Endothelial cell of umbilical vein (primary cell): ENCODE measurements at places on chromosomes 1 and 21. TPM values are rescaled to one million over a fixed set of nuclear protein-coding genes. Genes with fewer than 3 reads are reported as not detected.

Gene FABP3
- polyA plus RNA-seq, result 1.8 and 2.6 TPM in 2 replicates

DNA sequence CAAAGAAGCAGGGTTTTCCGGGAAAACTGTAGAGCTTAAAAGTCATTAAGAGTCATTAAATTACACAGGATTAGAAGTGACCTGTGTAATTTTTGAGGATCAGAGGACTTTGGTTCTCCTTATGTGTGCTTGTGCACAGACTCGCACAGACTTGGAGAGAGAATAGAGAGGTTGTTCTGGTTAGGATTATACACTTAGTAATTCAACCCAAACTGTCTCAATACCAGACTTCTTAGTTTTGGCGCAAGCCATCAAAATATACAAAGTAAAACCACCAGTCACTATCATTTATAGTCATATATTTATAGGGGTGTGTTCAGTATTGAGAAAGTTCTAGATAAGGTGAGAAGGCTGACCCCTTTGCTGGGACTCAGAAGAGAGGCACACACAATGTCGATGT is 112.3 kb downstream of the HLX start:
- no peak for DNase-seq

DNA sequence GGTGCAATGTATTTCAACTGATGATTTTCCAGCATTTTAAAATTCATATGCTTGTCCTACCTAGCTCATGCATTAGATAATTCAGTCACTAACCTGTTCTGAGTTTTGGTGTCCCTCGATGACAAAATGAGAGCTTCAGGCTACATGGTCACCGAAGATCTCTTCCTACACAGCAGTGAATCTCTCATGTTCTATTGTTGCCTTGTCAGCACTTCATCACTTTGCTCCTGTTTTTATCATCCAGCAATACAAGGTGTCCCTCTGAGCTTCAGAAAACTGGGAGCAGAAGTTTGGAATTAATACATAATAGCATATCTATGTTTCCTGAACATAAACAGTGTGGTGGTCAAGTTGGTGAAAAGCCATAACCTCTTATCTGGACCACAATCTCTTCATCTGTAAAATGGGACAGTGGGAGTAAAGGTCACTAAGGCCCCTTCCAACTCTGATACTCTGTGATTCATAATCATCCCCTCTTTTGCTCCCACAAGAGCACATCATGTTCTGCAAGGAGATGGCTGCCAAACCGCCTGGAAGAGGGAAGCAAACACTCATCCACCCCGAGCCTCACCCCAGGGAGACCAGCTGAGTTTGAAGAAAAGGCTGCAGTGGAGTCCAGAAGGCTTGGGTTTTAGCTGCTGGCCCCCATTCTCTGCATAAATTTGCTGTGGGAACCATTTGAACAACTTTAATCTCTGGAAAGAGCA is 137.9 kb upstream of the F3 start:
- no peak for DNase-seq

Gene DCST2
- 0.29 and 0.73 TPM in 2 replicates for polyA plus RNA-seq

DNA sequence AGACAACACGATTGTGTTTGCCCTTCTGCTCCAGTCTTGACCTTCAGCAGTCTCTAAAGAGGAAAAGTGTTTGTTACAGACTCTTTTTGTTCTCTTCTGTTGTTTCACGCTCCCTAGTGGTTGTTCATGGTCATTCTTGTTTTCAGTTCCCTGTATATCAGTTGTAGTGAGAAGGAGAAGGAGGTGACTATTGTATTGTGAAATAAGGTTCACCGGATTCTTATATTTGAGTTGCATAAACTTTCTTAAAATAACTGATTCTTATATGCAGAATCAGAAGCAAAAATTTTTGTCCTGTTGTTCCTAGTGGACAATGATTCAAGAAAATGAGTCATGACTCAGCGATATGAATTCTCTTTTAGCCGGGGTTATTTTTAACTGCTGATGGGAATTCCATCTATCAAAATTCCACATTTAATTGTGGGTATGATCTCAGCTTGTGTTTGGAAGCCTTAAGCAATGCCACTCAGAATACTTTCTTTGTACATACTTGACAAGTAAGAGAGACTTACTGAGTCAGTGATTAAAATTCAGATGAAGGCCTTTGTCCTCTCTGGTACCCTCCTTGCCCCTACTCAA is 152.2 kb downstream of the CLEC20A start:
- peak; percentile 87 for DNase-seq

Gene NTMT2
- polyA plus RNA-seq, result not detected in 2 replicates

DNA sequence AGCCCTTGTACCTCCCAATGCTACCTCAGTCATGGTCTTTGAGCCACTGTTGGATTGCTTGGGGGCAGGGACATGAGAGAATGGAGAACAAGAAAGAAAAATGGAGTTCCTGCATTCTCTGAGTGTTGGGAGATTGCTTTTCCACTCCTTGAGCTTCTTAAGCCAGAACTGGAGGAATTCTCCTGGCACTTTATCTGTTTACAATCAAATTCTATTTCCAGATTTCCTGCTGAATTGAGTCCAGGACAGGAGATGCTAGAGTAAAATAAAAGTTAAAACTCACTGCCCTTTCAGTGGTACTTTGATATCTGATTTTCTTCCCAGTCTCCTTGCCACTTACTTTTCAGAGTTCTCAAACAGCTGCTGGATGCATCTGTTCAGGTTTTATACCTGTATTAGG is 24.4 kb upstream of the DEPDC1 start:
- peak; percentile 28 for DNase-seq

DNA sequence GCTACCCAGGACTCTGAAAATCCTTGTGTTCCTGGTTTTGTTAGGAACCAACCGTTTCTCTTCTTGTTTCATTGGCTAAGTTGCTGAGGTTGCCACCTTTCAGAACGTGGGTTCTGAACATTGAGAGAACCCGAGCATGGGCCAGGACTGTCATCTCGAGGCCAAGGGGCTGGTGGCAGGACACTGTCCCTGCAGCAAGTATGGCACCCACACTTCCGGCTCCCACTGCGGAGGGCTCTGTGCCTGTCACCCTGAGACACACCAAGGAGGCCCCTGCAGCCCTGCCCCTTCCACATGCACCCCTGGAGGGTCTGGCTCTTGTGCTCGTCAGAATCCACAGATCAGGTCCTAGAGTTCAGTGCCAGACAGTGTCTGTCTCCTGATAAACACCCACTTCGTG is 39.1 kb upstream of the LRRC3 start:
- no peak for DNase-seq

GRCh38 chr1:206866062-206866461 is 639 bp downstream of the IL20 start:
- DNase-seq, result no peak

GRCh38 chr1:243841507-243841906 is 8.5 kb downstream of the AKT3 start:
- DNase-seq, result peak; percentile 32

DNA sequence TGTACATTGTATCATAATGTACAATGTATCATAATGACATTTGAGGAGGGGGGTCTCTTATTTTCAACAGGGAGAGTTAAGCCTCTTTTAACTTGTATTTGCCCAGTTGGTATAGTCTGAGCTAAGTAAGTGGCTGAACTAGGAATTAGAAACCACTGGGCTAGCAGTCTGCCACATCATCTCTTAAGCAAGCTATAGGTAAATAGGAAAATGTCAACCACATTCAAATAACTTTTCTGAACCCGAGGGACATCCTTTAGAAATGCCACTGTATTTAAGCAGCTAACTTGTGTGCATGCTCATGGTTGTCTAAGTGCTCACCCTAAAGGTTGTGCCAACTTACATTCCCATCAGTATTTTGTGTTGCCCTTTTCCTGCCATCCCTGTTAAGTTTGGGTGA is 35.5 kb upstream of the ASB17 start:
- no peak for DNase-seq

Gene RGSL1
- not detected in 2 replicates for polyA plus RNA-seq

- DNase-seq, result no peak
Measured at GRCh38 chr1:201167041-201167991, 13.0 kb upstream of the TMEM9 start.

DNA sequence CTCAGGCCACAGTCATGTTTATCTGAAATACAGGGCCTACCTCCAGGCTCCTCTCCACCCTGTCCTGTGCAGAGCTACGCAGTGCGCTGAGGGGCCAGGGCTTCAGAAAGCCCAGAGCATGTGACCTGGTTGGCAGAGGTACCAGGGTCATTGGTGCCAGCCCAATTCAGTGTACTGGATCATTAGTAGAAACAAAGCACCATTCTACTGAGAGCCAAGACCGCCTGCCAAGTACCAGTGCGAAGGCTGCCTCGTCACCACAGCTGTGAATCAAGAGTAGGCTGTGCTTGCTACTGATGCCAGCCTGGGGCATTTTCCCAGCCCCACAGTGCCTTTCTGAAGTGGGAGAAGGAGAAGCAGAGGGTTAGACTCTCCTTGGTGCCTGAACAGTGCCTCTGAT is 59.8 kb downstream of the CAPN9 start:
- DNase-seq, result no peak

- DNase-seq, result no peak
Measured at GRCh38 chr1:184465489-184466146, 78.8 kb downstream of the C1orf21 start.

GRCh38 chr1:4600615-4601460 is 53.6 kb upstream of the AJAP1 start:
- DNase-seq, result no peak

DNA sequence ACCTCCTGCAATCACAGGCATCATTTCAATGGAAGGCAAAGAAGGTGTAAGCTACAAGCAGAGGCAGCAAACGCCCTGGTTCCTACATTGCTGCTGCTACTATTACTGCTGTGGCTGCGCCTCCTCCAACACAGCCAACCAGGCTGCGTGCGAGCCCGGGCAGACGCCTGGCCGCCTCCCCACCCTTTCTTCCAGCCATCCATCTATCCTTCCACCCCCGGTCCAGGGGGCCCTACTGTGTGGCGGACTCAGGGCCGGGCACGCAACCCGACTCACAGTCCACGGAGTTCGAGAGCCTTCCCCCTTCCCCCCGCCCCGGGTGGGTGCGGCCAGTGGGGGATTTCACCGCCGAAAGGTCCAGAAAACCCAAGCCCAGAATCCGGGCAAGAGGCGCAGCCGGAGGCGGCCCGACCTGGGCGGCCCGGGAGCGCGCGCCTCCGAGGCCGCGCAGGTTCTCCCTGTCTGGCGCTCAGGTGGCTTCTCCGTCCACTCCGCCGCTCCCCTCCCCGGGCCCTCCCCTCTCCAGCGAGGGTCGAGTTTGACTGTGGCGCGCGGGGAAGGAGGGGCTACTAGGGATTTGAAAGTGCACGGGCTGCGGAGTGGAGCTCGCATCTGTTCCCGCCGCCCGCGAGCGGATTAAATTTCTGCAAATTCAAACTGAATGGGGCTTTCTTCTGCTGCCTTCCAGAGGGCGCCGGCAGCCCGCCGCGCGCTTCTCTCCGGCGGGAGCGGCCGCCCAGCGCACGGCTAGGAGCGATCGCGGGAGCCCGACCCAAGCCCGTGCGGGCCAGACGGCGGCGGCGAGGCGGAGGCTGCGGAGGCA is at the start of gene HUNK:
Gene HUNK (plus strand): TSS at position 569 of the 823 bp plus-strand sequence. CDS start 655 bp downstream, outside the sequence.
- no peak for DNase-seq

Gene FALEC
- polyA plus RNA-seq, result not detected in 2 replicates

Gene CBS
- 22.0 and 22.1 TPM in 2 replicates for polyA plus RNA-seq

- no peak for DNase-seq
Measured at GRCh38 chr1:87506147-87506546, 177.5 kb downstream of the LMO4 start.

- DNase-seq, result no peak
Measured at GRCh38 chr1:93810316-93810715, 68.7 kb downstream of the DNTTIP2 start.

- DNase-seq, result peak; percentile 81
Measured at GRCh38 chr21:25457411-25457810, 149.9 kb downstream of the MRPL39 start.

DNA sequence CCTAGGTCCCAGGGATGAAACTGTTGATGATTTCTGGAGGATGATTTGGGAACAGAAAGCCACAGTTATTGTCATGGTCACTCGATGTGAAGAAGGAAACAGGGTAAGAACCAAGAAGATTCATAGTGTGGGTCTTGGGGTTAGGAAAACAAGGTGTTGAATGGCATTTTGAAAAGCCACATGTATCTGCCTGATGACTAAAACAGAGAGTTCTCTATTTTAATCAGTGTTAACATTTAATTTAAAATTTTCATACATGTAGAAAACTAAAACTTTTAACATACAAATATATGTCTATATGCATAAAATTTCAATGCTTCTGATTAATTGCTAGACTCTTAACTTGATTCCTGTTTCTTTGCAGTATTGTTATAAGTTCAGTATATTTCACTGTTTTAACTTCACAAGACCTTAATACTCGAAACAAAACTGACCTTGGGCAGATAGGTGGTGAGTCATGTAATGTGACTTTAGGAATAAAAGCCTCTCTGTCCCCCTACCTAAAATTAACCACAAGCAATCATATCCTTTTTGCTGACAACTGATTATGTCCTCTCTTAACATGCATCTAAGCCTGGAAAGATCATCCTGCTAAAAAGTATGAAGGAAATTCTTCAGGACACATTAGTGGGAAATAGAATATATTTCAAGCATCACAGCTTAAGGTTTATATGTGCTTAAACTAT is 95.6 kb downstream of the PTPRC start:
- DNase-seq, result no peak

GRCh38 chr1:221849110-221849509 is 107.2 kb upstream of the DUSP10 start:
- no peak for DNase-seq

DNA sequence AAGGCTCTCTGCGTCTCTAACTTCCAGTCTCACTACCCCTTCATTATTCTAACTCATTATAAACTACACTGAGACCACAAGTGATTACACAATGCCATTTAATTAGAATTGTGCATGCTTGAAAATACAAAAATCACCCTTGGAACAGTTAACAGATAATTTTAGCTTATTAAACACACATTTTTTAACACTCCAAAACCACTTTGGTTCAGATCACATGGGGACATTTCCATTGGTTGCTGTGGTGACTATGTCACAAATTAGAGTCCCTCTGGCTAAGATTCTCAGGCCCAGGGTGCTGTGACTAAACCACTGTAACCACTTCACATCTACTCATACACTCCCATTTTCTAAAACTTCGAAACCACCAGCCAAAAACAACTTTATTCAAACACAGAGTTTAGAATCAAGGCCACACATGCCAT is 43.0 kb downstream of the JAK1 start:
- DNase-seq, result no peak

DNA sequence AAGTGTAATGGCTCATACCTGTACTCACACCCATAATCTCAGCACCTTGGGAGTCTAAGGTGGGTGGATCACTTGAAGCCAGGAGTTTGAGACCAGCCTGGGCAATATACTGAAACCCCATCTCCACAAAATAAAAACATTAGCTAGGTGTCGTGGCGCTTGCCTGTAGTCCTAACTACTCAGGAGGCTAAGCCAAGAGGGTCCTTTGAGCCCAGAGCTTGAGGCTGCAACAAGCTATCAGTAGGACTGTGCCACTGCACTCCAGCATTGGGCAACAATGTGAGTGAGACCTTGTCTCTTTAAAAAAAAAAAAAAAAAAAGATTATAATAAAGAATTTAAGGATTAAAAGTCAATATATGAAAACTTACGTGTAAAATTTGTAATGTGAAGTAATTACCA is 11.7 kb downstream of the BPNT1 start:
- DNase-seq, result no peak

GRCh38 chr1:102529446-102529845 is 532.7 kb upstream of the OLFM3 start:
- DNase-seq, result no peak

Gene UTS2
- not detected in 2 replicates for polyA plus RNA-seq

GRCh38 chr1:47776667-47777131 is 220.5 kb downstream of the TRABD2B start:
- DNase-seq, result no peak

Gene TEDDM1
- polyA plus RNA-seq, result not detected in 2 replicates
